ENCODE measurements at places on chromosomes 12 and 14.

- DNase-seq: no peak
These were observed 60.3 kb upstream of the BCL2L14 start for GRCh38 chr12:12010277-12011039.

GRCh38 chr12:53951577-53952334, 2.9 kb upstream of the HOXC12 start:
- no peak for DNase-seq

DNA sequence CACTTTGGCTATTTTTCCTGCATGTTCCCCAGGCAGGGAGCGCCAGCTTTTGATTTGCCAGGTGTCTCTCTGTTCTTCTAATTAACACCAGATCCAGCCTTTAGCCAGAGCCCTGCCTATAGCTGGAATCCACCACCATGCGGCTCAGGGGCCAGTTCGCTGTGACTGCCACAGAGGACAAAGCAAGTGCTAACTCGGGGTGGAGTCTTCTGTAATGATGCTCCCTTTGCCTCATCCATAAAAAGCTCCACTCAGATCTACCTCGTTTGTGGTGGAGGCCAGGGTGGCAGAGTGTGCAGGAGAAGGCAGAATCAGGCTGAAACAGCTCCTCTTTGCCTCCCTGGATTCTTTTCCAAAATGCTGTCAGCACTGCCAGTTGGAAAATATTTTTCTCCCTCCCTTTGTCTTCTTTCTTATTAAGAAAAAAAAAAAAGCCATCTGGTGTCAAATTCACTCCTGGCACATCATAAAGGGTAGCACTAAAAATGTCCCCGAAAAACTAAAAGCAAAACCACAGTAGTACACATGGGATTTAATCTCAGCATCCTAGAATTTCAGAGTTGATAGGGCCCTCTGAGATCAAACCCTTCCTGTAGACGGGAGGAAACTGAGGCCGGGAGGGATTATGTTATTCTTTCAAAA, 18.0 kb upstream of the CTDSP2 start:
- no peak for DNase-seq

- no peak for DNase-seq
These were observed 118.7 kb downstream of the BEGAIN start for GRCh38 chr14:100468557-100468956.

DNA sequence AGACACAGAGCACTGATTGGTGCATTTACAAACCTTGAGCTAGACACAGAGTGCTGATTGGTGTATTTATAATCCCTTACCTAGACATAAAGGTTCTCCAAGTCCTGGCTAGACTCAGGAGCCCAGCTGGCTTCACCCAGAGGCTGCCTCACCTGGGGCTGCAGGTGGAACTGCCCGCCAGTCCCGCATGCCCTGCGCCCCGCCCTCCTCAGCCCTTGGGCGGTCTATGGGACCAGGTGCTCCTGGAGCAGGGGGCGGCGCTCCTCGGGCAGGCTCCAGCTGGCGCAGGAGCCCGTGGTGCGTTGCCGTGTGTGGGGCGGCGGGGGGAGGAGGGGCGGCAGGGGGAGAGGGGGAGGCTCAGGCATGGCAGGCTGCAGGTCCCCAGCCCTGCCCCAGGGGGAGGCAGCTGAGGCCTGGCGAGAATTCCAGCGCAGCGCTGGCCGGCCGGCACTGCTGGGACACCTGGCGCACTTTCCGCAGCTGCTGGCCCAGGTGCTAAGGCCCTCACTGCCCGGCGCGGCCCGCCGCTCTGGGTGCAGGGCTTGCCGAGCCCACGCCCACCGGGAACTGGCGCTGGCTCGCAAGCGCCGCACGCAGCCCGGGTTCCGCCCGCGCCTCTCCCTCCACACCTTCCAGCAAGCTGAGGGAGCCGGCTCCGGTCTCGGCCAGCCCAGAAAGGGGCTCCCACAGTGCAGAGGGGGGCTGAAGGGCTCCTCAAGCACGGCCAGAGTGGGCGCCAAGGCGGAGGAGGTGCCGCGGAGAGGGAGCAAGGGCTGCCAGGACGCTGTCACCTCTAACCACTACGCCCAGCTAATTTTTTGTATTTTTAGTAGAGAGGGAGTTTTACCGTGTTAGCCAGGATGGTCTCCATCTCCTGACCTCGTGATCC, 3.1 kb upstream of the SLCO1B3 start:
- DNase-seq: no peak

- no peak for DNase-seq
These were observed 112.4 kb upstream of the SLC38A4 start for GRCh38 chr12:46938071-46938678.

GRCh38 chr12:40946612-40947194, 241.4 kb upstream of the PDZRN4 start:
- DNase-seq: no peak

GRCh38 chr14:73452341-73453186, 5.8 kb downstream of the NUMB start:
- no peak for DNase-seq

GRCh38 chr12:92952394-92952793, 23.3 kb upstream of the EEA1 start:
- DNase-seq: no peak

DNA sequence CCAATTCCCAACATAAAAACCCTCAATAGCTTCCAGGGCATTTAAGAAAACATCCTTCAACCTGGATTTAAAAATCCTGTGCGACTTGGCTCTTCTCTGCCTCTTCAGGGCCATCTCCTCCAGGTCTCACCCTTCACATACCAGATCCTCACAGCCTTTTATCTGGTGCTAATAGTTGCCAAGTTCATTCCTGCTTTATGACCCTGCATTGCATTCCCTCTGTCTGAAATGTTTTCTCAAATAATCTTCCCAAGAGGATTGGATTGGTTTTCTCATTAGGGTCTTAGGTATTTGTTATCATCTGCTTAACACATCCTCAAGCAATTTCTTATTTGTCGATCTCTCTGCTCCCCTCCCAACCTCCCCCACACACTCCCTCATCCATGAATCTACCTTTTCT, 832.0 kb downstream of the GALC start:
- no peak for DNase-seq

DNA sequence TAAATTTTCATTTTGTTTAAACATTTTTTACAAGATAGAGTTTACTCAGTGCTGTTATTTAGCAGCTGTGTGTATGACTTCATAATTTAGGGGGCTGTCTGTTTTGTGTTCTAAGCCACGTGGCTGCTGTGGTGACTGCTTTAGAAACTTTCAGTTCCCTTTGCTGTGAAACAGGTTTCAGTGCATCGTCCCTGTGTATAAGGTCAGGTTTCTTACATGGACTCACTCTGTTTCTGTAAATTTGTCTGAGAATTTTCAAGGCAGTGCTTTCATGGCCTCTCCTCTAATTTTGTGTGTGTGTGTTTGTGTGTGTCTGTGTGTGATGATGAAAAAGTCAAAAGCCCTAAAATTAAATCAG, 32.4 kb downstream of the BICD1 start:
- DNase-seq: no peak

DNA sequence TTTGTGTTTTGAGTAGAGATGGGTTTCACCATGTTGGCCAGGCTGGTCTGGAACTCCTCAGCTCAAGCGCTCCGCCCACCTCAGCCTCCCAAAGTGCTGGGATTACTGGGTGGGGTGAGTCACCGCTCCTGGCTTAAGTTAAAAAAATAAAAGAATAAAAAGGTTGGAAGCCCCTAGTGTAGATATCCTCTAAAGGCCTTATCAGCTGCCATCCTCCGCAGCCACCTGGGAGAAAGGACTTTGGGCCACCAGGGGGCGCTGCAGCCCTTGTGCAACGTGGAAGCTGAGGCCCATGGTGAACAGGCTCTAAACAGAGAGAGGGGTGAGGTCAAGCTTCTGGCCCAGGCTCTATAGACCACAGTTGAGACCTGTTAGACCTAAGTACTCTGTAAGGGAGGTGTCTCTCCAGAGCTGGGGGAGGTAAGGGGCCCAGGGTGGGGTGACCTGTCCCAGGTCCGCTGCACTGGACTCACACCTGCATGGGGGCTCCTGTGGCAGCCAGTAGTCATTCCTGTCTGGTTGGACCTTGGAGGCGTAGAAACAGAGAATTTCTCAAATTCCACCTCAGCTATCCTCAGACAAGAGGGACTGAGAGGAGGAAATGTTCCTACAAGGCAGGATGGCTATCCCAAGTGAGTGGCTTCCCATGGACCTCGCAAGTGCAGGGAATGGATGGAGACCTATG, 14.0 kb upstream of the RACGAP1 start:
- DNase-seq: peak; percentile 61

DNA sequence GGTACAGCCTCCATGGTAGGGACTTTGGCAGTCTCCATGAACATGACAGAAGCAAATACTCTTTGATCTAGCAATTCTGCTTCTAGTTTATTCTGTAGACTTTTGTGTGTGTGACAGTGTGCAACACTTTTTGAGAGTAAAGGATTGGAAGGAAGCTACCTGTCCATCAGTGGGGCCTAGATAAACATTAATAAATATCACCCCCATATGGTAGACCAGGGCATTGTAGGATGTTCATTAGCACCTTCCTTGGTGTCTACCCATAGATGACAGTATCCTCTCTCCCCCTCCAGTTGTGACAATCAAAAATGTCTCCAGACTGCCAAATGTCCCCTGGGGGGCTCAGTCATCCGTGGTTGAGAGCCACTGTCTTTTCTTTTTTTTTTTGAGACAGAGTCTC, 10.8 kb downstream of the SNRNP35 start:
- DNase-seq: no peak

DNA sequence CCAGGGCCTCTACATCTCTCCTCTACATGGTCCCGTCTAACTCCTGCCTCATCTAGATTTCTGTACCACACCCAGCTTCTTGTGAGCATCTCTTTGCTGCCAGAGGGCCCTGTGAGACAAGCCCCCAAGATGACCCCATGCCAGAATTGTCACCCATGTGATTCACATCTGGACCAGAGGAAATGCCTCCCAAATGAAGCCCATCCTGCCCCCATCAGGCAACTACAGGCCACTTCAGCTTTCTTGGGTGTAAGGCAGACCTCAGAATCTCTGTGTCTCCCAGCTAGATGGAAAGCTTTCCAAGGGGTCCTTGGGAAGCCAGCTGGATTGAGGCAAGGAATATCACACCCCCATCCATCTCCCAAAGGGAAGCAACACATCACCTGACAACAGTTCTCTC, 9.3 kb upstream of the OAS3 start:
- no peak for DNase-seq

- no peak for DNase-seq
These were observed 396.1 kb downstream of the TMTC2 start for GRCh38 chr12:83082690-83083276.

DNA sequence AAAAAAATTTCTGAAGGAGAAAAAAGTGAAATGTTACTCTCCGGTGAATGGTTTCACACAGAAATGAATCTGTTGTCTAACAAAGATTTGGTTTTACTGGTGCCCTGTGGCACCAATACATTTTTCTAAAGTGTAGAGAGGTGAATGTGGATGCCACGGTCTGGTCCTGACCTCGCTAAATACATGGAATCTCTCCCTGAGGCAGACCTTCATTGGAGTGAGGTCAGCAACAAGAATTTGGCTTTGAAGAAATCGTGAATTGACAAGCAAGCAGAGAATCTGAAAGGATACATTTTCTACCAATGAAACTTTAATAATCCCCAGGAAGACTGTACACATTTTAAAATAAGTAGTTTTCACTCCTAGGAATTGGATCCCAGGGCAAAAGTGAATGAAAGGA, 81.2 kb upstream of the OTOGL start:
- no peak for DNase-seq

DNA sequence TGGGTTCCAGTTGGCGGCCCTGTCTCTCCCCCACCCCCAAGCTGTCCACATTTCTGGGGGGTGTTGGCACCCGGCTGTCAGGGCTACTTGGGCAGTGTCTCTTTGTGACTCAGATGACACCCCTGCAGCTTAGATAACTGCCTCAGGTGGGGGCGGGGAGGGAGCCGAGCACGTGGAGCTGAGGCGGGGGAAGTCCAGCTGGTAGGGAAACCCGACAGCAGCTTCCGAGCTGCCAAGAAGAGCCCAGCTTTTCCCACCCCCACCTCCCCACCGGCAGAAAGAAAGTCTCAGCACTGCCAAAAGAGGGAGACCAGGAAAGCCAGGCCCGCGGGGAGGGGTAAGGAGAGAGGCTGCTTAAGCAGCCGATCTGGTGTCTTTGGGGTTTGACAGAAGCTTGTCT, 1.4 kb downstream of the LRTM2 start:
- no peak for DNase-seq

DNA sequence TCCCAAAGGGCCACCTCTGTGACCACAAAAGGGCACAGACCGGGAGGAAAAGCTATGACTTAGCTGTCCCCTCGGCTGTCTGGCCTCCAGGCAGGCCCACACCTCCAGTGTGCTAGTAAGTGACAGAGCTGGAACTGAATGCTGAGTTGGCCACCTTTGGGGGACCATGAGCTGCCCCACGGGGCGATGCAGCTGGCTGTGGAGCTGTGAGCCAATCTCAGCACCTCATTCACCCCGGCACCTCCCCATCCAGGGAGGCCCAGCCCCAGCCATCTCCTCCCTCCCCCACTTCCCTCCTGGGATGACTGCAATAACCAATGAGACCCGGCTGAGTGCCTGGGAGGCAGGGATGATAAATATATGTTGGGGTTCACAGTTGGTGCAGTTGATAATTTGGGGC, 12.2 kb upstream of the TESC start:
- DNase-seq: no peak

- no peak for DNase-seq
These were observed 3.8 kb downstream of the AKAP3 start for GRCh38 chr12:4645023-4645422.

GRCh38 chr12:139585-139984, 73.0 kb downstream of the IQSEC3 start:
- DNase-seq: no peak

DNA sequence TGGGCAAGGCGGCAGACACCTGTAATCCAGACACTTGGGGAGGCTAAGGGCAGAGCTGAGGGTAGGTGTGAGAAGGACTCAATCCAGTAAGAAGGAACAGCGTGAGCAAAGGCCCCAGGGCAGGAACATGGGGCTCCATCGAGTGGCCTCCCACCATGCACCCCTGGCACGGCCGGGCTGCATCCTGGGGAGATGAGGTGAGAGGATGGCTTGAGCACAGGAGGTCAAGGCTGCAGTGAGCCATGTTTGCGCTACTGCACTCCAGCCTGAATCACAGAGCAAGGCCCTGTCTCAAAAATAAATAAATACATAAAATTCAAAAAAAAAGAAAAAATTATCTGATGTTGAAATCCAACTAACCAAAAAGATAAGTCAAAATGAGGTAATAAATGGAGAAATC, 58.5 kb downstream of the ARL6IP4 start:
- no peak for DNase-seq

DNA sequence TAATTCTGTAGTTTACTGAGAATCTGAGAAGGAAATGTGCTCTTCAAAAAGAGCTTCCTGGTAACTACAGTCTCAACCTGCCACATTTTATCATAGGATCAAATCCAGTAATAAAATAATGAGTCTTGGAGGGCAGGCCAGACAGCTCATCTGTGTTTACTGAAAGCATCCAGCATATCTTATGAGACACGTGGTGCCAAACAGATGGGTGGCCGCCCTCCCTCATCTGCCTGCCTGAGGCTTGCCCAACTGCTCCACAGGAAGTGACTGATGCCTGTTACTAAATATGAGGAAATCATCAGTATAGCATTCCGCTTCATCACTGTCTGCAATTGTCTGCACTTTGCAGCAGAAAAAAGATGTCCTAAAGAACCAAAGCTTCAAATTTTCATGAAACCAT, 13.5 kb downstream of the DHRS7 start:
- peak; percentile 47 for DNase-seq
